ENCODE measurements at places on chromosomes 7 and 10. TPM values are rescaled to one million over a fixed set of nuclear protein-coding genes. Genes with fewer than 3 reads are reported as not detected.

DNA sequence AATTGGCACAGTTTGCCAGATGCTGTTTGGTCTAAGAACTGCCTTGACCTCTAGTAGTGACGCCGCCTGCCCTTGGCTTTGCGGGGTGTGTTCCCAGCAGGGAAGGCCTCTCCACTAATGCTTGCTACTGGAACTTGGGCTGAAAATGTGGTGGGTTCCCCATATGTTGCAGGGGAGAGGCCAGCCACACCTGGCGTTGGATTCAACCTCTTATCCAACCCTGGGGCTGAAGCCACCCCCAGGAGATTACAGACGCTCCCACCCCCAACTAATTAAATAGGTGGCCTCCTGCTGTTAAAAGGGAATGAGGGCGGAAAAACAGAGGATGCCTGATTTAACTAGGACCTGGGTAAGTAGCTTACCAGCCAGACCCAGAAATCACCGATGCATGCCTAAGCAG is 19.2 kb upstream of the ATOH7 start:
- H3K4me3 ChIP-seq, result no peak overlapping the region
- peaks cover 4% of the 10 kb centered on the region for H3K4me1 ChIP-seq
- no peak for DNase-seq
- no peaks in the 10 kb centered on the region for H3K36me3 ChIP-seq

BRAT1 gene
- 39.2 TPM for total RNA-seq

DNA sequence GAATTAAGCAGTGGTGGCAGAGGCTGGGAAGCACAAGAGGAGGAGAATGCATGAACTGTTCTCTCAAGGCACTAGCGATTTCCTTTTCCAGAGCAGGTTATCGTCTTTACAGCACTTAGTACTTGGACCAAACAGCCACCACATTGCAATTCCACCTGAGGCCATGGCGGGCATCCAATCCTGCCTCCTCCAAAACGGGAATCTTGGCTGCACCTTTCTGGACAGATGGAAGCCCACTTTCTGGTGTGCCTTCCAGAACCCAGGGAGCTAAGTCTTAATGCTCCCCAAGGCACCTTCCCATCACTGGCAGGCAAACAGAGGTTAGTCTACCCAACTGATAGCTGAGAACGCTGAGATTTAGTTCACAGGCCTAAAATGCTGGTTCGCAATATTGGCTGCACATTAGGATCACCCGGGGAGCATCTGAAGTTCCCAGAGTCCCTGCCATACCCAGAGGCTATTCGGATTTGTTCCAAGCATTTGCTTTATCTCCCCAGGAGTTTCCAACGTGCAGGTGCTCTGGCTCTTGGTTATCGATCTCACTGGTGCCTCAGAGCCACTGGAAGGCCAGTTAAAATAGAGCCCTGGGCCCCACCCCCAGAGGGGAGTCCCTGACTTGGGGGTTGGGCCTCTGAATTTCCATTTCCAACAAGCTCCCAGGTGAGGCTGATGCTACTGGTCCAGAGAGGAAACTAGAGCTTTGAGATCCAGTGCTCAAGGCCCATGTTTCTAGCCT is 62.2 kb downstream of the KCNMA1 start:
- H3K27me3 ChIP-seq, result no peaks in the 10 kb centered on the region
- H3K4me3 ChIP-seq, result no peak overlapping the region
- DNase-seq, result no peak
- H3K27ac ChIP-seq, result no peak overlapping the region
- H3K36me3 ChIP-seq, result no peaks in the 10 kb centered on the region

DNA sequence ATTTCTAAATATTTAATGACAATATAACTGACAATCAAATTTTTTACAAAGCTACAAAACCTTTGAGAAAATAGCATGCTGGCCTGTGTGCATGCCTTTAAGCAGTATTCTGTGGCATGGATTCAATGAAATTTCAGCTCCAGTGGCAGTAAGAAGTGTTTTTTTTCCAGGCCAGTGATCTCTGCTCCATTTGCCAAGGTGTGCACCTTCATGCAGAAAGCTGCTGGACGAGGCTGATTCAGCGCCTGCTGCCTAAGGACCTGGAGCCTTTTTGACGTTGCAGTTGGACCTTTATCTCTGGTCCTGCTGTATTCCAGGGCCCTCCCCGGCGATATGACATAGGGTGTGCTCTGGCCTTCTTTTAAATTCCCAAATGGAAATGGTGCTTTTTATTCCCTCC is 26.6 kb downstream of the VWC2 start:
- H3K27ac ChIP-seq, result no peak overlapping the region
- no peaks in the 10 kb centered on the region for H3K36me3 ChIP-seq
- no peak for DNase-seq
- H3K4me3 ChIP-seq, result no peak overlapping the region
- H3K4me1 ChIP-seq, result no peaks in the 10 kb centered on the region

PLAC9 gene
- total RNA-seq, result not detected

DNA sequence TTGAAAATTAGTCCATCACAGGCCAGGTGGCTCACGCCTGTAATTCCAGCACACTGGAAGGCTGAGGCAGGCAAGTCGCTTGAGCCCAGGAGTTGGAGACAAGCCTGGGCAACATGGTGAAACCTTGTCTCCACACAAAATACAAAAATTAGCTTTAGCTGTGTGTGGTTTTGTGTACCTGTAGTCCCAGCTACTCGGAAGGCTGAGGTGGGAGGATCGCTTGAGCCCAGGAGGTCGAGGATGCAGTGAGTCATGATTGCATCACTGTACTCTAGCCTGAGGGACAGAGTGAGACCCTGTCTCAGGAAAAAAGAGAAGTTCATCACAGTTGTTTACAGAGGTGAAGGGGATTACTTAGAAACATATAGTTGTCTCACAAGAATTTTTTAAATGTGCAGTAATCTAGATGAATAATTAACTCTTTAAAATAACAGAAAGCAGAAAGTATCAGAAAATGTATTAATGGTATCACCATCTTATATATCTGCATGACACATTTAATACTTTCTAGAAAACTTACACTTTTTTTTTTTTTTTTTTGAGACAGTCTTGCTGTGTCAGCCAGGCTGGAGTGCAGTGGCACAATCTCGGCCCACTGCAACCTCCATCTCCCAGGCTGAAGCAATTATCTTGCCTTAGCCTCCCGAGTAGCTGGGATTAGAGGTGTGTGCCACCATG is 8.9 kb downstream of the LCOR start:
- no peak overlapping the region for H3K4me3 ChIP-seq
- no peak overlapping the region for H3K27ac ChIP-seq
- H3K27me3 ChIP-seq, result no peaks in the 10 kb centered on the region
- peaks cover 5% of the 10 kb centered on the region for H3K36me3 ChIP-seq

- H3K4me1 ChIP-seq, result no peaks in the 10 kb centered on the region
- no peak overlapping the region for H3K4me3 ChIP-seq
- DNase-seq, result no peak
- H3K27ac ChIP-seq, result no peak overlapping the region
- no peaks in the 10 kb centered on the region for H3K27me3 ChIP-seq
These were observed 231.8 kb downstream of the KCNMA1 start for GRCh38 chr10:77405771-77406241.

AKR1C2 gene
- total RNA-seq, result not detected

DNA sequence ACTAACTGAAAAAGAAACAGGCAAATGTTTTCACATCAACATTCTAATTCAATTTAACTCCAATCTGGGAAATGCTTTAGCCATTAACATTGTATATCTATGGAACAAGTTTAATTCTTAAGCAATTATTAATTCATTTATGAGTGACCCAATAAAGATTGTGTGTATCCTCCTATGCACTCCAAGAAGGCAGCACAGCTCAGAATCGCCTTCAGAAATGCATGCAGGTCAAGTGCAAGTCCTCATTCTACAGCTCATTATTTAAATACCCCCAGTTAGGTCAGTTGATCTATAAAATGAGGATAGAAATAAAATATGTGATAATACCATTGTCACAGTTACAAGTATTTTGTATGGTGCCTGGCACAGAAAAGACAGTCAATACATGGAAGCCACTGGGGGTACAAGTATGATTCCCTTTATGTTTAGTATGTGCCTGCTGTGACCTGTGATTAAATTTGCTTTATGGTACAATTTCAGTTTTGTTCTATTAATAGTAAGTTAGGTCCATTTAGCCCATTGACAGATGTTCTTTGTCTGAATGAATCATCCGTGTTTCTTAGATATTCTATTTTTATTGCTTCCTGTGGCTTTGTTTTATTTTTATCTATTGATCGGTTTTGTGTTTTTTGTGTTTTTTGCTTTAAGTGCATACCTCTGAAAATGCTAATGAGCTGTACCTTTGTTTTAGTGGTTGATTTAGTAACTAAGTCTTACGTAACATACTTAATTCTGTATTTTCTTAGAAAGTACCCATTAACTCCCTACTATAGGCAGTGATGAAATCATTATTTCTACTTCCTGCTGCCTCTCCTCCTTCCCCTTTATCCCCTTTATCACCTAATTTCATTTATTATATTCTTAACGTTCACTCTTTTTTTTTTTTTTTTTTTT is 42.8 kb downstream of the CPXM2 start:
- H3K27ac ChIP-seq, result no peak overlapping the region
- DNase-seq, result no peak
- H3K4me3 ChIP-seq, result no peak overlapping the region
- H3K27me3 ChIP-seq, result peaks cover 10% of the 10 kb centered on the region

- DNase-seq, result no peak
- H3K27ac ChIP-seq, result no peak overlapping the region
- peaks cover 8% of the 10 kb centered on the region for H3K27me3 ChIP-seq
- no peaks in the 10 kb centered on the region for H3K4me1 ChIP-seq
These were observed 66.0 kb upstream of the SHH start for GRCh38 chr7:155878250-155878649.

DNA sequence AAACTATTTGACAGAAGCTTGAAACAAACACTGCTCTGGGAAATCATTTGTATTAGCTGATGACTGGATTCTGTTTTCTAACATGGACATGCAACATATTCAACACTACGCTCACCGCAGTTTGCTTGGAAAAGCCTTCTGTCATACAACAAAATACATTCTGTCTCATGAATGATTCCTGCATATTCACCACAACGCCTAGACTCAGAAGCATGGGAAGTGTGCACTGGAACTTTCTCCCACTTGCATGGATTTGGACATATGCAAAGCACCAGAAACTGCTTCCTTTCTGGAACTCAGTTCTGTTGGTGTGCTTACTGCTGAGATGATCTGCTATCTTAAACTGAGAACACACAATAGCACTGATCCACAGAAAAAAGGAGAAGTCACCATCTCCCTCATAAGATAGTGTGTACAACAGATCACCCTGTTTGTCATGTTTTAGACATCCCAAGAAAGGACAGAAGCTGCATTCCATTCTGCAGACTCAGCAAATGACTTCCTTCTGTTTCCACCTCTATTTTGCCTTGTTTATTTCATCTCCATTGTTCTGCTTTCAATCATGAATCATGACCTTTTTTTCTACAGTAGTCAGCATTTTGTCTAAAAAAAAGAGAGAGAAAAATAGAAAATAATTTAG is 115.8 kb downstream of the HTR7 start:
- H3K36me3 ChIP-seq, result no peaks in the 10 kb centered on the region
- no peaks in the 10 kb centered on the region for H3K4me1 ChIP-seq
- H3K4me3 ChIP-seq, result no peak overlapping the region
- peaks cover 8% of the 10 kb centered on the region for H3K27me3 ChIP-seq

GRCh38 chr7:505171-505570 is 14.5 kb downstream of the PDGFA start:
- no peaks in the 10 kb centered on the region for H3K27me3 ChIP-seq
- H3K4me1 ChIP-seq, result no peaks in the 10 kb centered on the region
- H3K27ac ChIP-seq, result no peak overlapping the region
- DNase-seq, result no peak
- no peak overlapping the region for H3K4me3 ChIP-seq
